ENCODE measurements at places on chromosomes 6 and 20.

DNA sequence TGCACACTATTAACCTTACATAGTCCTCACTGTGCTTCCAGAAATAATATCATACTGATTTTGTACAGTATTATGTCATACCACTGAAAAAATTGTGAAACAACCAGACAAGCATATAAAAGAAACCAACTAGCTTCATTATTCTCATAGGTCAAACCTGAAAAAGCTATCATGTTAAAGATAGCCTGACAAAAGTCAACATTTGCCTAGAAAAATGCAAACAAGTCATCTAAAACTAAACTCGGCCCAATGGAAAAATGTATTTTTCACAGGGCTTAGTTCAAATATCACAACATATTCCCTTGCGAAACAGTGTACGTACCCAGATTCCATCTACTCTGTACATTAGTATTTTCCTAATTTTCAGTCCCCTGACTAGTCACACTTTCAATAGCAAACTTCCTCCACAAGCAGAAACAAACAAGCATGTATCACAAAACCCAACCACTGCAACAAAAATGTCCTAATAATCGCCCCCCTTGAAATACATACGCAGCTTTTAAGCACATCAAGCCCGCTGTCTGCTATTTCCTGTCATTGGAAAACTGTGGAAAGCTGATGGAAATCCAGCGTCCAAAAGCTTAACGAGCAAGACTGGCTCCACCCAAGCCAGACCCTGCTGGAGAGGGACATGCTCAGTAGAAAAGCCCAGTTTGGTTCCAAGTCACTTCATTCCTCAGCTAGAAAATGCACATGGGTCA is 93.1 kb downstream of the EPB41L2 start:
- DNase-seq: peak; percentile 65

GRCh38 chr6:34959224-34959623 is 70.2 kb downstream of the ANKS1A start:
- no peak for DNase-seq

GRCh38 chr20:47734870-47735269 is 50.4 kb downstream of the SULF2 start:
- no peak for DNase-seq

GRCh38 chr6:144840619-144841018 is 555.5 kb downstream of the UTRN start:
- DNase-seq: no peak

GRCh38 chr6:101544286-101544685 is 150.8 kb downstream of the GRIK2 start:
- no peak for DNase-seq

GRCh38 chr6:31349301-31349700 is 7.7 kb downstream of the HLA-B start:
- peak; percentile 28 for DNase-seq

GRCh38 chr6:13788820-13789219 is 25.5 kb downstream of the MCUR1 start:
- DNase-seq: no peak

- no peak for DNase-seq
Measured at GRCh38 chr6:131635384-131636340, 1.4 kb upstream of the ENPP3 start.

DNA sequence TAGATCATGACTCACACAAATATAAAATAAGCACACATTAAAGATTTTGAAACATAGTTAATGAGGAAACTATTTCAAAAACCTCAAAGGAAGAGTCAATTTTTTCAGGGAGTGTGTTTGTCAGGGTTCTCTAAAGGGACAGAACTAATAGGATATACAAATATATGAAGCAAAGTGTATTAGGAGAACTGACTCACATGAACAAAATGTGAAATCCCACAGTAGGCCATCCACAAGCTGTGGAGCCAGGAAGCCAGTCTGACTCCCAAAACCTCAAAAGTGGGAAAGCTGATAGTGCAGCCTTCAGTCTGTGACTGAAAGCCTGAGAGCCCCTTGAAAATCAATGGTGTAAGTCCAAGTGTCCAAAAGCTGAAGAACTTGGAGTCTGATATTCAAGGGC is 898.0 kb upstream of the EYS start:
- no peak for DNase-seq

GRCh38 chr6:133131621-133132465 is 109.3 kb upstream of the EYA4 start:
- DNase-seq: no peak

- DNase-seq: no peak
Measured at GRCh38 chr6:593907-594212, 63.0 kb downstream of the HUS1B start.

DNA sequence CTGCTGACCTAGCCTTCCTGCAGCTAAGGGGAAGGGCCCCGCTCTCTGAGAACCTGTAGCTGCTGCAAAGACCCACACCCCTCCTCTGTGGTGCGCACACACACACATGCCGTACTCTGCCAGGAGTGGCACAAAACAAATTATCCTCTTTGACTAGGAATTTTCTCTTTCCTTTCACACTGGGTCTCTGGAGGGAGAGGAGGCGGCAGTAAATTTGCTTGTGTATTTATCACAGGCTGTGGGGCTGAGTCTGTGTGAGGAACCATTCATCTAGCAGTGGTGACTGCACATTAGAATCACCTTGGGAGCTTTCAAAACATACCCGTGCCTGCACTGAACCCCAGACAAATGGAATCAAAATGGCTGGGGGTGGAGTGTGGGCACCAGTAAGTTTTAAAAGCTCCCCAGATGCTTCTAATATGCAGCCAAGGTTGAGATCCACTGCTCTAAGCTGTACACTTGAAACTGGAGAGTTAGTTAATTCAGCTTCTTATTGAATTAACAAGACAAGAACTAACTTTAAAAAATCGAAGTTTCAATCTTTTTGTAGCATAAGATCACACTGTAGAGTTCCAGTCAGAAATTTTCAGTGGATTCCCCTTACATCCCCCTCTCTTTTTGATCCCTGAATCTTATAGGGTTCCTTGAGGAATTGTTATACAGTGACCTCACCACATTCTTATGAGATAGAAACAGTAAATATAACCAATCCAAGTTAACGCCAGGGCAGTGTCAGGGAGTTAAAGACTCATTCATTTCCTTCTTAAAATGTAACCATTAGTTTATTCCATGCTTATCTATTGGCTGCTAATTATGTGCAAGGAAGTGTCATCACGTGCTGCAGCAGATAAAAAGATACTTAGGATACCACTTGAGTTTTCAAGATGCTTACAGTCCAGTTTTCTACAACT is 29.8 kb upstream of the GMDS start:
- DNase-seq: no peak

DNA sequence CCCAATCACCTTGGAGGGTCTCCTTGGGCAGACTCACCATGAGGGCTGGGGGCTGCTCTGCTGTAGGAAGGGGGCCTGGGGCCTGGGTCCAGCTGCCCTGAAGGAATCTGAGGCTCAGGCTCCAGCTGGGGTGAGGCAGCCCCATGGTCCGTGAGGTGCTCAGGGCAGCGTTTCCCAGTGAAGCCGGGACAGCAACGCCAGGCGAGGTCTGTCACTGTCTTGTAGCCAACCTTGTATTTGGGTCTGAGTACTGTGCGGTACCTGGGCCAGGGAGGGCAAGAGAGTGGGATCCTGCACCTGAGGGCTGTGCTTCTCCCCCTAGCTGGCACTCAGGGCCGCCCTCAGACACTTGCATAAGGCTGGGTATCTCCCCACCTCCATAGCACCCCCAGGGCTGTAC is 3.0 kb downstream of the EMILIN3 start:
- DNase-seq: no peak

GRCh38 chr6:36525346-36525745 is 21.9 kb downstream of the STK38 start:
- no peak for DNase-seq

DNA sequence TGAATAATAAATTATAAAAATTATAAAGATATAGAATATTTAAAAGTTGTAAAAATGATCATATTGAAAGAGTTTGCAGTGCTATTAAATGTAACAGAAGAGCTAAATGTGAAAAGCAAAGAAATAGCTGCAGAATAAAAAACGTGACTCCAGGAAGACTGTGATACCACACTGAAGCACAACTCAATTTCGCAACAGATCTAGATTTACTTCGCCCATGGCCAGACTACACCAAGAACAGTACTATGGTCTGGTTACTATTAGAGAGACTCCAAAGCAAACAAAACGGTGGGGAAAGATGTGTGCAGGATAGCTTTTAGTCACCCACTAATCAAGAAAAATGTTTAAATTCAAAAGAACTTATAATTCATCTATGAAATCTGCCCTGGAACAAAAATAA is 1.9 kb downstream of the CHD6 start:
- DNase-seq: no peak

- DNase-seq: peak; percentile 97
Measured at GRCh38 chr6:133778414-133779130, 110.3 kb upstream of the TCF21 start.

- no peak for DNase-seq
Measured at GRCh38 chr20:3447321-3447720, 23.5 kb upstream of the ATRN start.

- DNase-seq: no peak
Measured at GRCh38 chr6:21614226-21614625, 20.7 kb downstream of the SOX4 start.

DNA sequence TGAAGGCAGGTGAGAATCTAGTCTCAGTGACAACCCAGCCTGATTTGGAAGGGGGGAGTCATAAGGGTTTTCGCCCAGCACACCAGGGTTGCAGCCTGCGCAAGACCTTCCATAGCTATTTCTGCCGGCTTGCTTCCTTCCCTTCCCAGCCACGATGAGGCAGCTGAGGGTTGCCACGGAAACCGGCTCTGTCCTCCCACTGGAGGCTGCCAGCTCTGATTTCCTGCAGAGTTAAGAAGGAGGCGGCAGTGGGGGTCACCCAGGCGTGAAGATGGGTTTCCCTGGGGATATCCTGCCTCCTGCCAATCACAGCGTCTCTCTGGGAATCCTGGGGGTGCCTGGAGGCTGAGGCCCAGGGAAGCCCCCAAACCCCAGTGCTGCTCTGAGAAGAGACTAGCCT is 23.1 kb upstream of the KCNB1 start:
- DNase-seq: peak; percentile 10

DNA sequence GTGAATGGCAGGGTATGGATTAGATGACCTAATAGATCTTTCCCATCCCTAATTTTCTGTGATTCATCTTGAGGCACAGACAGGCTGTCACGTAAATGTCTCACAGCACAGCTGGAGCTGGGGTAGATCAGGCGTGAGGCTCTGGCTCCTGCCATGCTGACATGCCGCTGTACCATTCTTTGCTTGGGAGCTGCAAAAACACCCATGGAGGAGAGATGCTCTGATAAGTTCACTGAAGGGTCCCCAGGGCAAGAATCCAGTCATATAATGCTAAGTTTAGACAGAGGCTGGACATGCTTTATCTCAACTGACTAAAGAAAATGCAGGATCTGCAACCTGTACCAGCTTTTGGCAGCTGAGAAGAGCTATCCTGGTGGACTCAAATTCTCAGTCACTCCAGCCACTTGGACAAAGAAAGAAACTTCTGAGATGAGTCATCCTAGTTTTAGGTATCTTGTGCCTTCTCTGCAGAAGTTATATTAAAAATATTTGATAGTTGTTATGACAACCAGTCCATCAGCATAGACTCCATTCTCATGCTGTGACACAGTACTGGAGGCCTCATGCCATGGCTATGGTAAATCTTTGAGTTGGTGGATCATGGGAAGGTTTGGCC is 185.1 kb upstream of the RAB32 start:
- peak; percentile 58 for DNase-seq

- no peak for DNase-seq
Measured at GRCh38 chr6:31266567-31267360, 5.1 kb downstream of the HLA-C start.

DNA sequence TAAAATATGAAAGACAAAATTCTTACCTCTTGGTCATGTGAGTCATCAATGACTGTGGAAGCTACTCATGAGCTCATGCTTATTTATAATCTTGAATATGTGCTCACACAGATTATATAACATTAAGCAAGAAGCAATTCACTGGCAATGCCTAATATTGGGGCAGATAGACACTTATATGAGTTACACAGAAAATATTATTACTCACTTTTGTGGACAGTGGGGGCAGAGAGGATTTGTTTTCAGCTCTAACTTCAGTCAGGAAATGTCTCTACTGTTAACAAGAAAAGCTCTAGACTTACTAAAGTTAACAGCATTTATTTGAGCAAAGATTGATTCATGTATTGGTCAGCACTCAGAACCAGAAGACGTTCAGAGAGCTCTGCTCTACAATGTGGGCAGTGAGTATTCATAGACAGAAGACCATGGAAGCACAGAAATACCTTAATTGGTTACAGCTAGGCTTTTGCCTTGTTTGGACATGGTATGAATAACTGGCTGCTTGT is 85.8 kb upstream of the AHI1 start:
- DNase-seq: peak; percentile 61

GRCh38 chr6:82616386-82617028 is 252.9 kb downstream of the TPBG start:
- peak; percentile 8 for DNase-seq

DNA sequence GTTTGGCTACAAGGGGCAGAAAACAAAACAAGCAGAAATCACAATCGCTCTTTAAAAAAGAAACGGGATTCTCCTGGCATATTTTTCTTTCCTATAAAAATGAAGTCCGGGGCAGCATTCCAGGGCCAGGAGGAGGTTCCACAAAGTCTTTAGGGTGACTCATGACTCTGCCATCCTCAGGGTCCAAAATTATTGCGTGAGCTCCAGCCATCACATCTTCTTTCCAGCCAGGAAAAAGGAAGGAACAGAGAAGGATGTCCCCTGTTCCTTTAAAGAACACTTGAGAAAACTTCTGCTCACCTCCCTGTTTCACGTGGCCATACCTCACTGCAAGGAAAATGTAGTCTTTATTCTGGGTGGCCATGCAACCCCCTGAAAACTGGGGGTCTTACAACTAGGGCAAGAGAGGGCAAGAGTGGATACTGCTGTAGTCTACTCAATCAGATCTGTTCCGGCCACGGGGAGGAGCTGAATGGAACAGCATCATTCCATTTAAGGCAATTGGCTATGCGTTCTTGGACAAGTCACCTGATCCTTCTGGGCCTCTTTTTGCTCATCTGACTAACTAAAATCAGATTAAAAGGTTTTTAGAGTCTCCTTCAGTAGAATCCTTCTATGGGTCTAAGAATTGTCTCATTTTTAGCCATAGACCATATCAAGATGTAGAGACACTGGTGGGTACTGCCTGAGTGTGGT is 49.4 kb downstream of the CTCFL start:
- DNase-seq: no peak

DNA sequence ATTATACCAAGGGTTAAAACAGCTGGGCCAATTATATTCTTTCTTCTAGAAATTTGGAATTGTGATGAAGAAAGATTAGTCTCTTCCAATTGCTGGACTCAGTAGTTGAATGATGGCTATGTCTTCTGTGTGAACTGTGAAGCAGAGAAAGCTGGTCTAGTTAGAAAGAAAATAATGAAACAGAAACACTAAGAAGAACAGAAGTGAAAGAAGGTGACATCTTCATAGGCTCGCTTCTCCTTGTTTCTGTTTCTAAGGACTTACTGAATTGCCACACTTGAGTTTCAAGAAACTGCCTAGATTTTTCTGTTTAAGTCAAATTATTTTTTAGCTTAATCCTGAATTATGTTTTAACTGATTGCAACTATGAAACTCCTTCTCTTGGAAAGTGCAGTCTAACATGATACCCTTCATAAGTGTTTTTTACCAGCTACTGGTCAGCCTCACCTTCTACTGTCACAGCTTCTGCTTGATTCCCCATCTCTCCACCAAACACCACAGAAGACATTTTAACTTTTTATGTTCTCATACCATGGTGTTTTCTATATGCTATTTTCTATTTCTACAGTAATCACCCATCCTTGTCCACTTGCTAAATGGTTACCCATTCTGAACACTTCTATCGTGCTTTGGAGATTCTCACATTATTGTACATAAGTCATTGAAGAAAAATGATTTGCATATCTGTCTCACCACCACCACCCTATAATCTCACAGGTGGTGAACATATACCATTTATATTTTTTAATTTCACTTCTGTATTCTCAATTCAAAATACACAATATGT is 268.8 kb downstream of the GRIK2 start:
- no peak for DNase-seq

- DNase-seq: peak; percentile 50
Measured at GRCh38 chr20:1900321-1900801, 5.2 kb downstream of the SIRPA start.

Data from stromal cell of bone marrow (primary cell).